ENCODE measurements at places on chromosomes 2 and 18.

DNA sequence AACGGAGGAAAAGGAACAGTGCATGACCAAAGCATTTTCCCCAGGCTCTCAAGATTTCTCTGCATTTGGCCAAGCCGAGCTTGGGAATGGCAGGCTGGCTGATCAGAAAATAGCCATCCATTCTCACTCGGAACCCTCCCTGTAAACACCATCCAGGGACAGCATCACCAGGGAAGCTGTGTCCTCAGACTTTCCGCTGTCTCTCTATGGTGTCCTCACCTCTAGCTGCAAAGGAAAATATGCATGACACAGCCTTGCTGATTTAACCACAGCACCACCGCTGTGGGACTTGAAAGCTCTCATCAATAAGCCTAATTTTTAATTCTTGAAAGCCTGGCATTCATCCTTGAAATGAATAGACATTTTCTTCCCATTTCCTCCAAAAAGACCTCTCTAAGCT, 311.7 kb downstream of the EIPR1 start:
- no peak for DNase-seq

DNA sequence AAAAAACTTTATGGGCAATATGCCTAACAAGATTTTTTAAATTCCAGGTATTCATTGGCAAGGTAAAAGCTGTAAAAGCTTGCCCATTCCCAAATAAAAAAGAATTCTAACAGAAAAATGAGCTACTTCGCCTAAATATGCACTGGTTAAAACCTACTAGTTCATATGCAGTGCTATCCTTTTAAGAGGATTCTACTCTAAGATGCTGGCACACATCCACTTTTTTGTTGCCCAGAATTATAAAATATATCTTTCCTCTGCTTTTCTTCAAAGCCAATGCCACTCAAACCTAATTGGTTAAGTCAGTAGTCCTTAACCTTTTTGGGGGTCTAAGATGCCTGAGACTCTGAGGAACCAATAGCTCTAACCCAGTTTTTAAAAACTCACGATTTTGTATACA, 3.2 kb downstream of the XPO1 start:
- DNase-seq, result no peak

DNA sequence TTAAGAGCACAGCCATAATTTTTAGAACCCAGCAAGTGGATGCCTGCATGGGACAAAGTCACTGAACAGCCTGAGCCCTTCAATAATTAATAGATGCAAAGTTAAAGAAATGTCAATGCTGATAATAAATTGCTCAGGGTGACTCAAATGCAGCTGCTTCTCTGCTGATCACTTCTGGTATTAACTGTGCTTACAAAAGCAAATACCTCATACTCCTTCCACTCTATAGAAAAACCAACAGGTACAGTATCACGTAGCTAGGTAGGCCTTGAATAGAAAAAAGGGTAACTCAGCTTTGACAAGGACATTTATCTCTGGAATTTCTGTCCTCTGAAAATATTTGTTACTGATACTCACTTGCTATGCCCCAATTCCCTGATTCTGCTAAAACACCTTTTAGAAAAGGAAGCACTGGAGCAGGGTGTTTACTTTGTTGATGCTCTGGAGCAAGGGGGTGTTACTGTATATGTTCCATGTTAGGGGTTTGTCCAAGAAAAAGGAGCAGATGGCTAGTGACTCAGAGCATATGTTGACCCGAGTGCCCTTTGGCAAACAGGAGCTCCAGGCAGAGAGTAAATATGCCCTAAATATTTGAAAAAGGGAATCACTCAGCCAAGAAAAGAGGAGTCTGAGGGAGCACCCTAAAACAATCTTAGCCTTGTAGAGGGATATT, 59.1 kb upstream of the RTN4 start:
- DNase-seq, result no peak

- no peak for DNase-seq
These were observed 6.9 kb upstream of the PARD3B start for GRCh38 chr2:204538182-204539018.

GRCh38 chr2:42979416-42979869, 187.1 kb upstream of the HAAO start:
- DNase-seq, result no peak

- no peak for DNase-seq
These were observed 12.0 kb downstream of the SLC30A3 start for GRCh38 chr2:27250652-27251379.

- DNase-seq, result no peak
These were observed 531.8 kb upstream of the ID2 start for GRCh38 chr2:8149985-8150539.

DNA sequence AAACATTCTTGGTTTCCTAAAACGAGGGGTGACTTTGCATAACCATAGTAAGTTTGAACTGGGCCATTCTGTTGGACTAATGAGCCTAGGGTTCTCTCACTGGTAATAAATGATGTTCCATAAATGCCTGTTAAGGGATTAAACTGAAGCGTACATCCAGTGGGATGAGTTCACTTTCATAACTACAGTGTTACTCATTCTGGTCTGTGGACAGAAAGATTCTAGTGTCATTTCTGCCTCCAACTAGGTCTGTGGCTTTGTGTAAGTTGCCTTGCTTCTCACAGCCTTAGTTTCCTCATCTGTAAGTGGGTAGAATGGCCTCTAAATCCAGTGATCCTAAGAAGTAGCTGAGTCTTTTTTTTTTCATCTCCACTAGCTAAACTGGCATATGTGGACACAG, 1860.6 kb upstream of the PIK3C3 start:
- DNase-seq, result no peak

GRCh38 chr2:152437276-152438108, 102.5 kb downstream of the FMNL2 start:
- no peak for DNase-seq

- no peak for DNase-seq
These were observed 10.5 kb downstream of the SCYGR4 start for GRCh38 chr2:227627769-227628168.

GRCh38 chr2:39499336-39499735, 62.3 kb upstream of the MAP4K3 start:
- DNase-seq, result no peak

GRCh38 chr2:127665267-127665893, 9.9 kb downstream of the LIMS2 start:
- DNase-seq, result no peak

DNA sequence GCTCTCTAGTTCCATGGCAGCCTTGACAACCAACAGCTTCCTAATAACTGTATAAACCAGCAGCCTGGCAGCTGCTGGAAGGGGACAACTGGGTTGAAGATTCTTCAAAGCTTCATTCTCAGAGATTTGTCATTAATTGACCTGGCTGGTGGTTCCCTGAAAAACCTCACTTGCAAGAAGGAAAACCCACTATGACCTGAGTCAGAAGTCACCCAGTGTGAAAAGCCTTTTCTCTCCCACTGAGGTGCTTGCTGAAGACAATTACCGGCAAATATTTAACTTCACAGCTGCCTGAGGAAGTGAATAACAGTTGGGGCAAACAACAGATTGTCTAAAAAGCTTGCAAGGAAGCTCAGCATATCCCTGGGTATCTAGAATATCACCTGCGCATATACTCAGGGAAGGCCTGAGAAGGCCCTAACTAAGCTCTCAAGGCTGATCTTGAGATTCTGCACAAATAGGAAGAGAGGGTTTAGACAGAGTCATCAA, 49.9 kb downstream of the CRACDL start:
- DNase-seq, result no peak

DNA sequence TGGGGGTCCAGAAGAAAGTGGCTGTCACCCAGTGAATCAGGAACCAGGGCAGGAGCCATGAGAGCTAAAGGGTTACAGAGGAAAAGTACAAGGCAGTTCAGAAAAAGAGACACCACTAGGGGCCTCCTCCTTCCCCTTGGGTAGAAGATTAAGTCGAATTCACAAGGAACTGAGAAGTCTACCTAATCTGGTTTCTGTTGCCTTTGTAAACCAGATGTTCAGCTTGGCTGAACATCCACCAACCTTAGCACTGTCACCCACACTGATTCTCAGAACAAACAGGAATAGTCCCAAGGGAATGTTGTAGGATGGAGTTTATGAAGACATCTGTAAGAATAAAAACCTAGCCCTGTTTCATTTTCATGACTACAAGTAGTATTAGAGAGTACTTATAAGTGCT, 90.4 kb upstream of the NOSTRIN start:
- DNase-seq, result no peak

- DNase-seq, result no peak
These were observed 2.0 kb downstream of the SDC1 start for GRCh38 chr2:20222769-20223406.

DNA sequence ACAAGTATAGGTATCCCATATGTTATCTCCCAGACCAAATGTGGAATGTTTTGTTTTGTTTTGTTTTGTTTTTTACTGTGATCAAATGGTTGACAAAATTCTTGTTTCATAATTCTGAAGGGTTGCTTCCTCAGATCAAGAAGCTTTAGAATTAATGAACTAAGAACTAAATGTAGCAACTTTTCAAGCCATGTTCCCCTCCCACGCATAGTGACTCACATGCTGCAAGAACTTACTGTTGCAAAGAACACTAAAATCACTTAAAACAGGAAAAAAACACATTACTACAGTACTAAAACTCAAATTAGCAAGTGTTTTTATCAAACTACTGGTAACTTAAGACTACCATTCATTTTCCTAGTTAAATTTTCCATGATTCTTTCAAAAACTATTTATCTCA, 30.6 kb downstream of the HNRNPLL start:
- no peak for DNase-seq

DNA sequence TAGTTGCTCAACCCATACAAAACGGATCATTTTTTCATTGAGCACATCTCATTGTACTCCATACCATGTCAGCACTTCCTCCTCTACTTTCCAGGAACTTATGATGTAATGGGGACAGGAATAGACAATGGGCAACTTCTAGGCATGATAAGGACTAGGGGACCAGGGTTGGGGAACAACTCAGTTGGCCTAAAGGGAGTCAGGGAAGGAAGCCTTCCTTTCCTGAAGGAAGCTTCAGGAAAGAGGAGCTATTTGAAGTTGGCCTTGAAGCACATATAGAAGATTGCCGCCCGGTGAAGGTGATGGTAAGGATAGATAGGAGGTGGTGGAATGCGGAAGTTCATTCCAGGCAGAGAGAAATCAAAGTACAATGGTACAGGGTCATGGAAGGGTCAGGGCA, 283.9 kb downstream of the SLC8A1 start:
- no peak for DNase-seq

DNA sequence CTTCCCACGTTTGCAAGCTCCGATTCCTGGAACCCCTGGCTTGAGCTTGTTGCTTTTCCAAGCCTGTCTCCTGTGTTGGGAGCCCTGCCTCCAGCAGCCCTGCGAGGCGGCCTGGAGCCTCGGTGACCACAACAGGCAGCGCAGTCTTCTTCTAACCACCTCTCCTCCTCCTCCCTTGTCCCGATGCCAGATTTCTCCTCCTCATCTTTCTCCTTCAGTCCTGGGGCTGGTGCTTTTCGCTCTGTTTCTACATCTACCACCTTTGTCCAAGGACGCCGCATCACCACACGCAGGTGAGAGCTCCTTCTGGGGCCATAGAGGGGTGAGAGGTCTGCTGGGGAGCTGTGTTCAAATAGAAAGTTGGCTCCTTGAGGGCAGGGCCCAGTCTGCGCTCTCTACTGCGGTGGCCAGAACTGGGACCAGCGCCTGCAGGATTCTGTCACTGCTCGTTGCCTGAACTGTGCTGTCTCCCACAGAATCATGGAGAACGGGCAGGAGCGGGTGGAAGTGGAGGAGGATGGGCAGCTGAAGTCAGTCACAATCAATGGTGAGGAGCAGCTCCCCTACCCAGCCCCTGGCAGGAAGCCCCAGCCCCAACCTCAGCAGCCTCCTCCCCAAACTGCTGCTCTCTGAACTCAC, 3.9 kb downstream of the DNAJB2 start:
- DNase-seq, result no peak

DNA sequence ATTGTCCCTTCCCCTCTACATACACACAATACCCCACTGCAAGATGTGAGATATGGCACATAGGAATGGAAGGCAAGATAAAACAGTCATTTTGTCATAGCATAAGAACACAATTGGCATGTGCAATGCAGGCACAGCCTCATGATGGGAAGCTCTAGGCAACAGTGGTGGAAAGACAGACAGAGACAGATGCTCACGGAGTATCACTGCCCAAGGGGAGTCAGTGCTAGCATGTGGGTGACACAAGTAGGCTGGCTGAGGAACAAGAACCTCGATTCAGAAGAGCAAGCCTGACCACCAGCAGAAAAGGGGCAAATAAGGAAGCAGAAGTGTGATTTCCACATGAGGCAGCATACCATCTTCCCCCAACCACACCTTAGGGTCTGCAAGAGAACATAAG, 323.6 kb downstream of the PAX3 start:
- no peak for DNase-seq

DNA sequence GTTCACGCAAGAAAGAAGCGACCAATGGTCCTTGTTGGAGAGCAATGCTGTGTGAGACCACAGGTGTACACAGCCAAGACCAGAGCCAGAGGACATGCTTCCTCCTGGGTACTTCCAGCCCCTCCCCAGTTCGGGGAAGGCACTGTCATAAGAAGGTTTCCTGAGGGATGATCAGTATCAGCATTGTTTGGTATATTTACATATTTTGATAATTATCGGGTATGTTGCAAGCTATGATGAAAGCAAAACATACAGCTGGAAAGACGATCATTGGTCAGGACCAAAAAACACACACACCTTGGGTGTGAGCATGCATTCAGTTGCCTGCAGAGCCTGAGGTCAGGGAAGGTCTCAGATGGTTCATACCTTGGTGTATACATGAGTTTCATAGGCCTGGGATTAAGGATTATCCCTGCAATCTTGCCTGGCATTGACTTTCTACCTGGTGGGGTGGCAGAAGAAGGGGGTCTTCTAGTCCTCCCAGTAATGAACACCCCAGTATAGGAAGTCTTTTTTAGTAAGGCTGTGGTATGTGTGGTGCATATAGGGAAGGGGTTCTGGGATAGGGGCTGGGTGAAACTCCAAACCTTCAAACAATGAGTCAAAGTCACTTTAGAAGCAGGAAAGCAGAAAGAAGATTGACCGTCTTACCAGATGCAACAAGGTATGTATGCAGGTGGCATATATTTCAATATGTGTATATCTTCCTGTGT, 2.9 kb downstream of the SERPINB2 start:
- DNase-seq, result no peak

DNA sequence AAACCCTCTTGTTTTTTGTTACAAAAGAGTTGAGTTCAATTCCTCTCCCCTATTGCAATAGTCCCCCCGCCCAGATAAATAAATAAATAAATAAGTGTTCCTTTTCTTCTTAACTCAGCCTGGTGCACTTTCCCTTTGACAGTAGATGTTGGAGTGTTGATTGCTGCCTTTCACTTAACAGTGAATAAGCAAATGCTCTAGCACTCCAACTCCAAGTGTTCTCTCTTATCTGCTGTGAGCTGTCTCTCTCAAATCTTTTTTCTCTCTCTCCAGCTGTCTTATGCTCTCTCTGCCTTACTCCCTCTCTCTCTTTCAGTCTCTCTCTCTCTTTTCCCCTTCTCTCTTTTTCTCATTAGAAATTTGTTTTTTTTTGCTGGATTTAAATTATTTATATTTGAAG, 216.7 kb downstream of the TMX3 start:
- no peak for DNase-seq

DNA sequence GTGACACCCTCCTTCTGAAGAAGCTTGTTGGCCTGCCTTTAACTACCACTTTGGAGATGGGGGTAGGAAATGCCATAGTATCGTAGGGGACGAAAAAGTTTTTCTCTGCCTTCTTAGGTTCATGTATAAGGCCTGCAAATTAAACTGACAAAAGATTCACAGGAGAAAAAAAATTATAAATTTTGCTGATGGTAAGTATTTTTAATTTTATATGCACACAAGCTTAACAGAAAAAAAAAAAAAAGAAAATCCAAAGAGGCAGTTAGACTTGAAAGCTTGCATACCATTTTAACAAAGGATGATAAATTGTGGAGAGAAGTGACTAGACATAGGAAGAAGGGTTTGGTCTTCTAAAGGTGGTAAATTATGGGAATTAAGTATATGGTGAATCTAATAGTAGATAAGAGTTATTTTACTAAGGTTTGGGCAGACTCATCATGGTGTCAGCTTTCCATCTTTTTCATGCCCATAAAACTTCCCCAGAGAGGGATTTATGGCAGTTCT, 62.5 kb upstream of the B3GNT2 start:
- DNase-seq, result no peak

Measured in central memory CD8-positive, alpha-beta T cell (primary cell).